ENCODE measurements at places on chromosomes 16 and 17.

GRCh38 chr17:72165867-72166439 lies 45.1 kb downstream of the SOX9 start:
- DNase-seq, result no peak

GRCh38 chr16:56743840-56744239 lies 13.9 kb downstream of the NUP93 start:
- DNase-seq, result no peak

- no peak for DNase-seq
Measured at GRCh38 chr17:17447264-17447663, 29.5 kb upstream of the MED9 start.

DNA sequence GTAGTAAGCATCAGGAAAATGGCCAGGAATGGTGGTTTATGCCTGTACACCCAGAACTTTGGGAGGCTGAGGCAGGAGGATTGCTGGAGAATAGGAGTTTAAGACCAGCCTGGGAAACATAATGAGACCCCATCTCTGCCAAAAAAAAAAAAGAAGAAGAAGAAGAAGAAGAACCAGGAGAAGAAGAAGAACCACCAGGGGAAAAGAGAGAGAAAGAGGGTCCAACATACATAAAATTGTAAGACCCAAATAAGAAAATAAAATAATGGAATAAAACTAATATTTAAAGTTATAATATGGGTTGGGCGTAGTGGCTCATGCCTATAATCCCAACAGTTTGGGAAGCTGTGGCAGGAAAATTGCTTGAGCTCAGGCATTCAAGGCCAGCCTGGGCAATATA lies 408.4 kb downstream of the ZFHX3 start:
- no peak for DNase-seq

- DNase-seq, result no peak
Measured at GRCh38 chr17:69637446-69638156, 223.1 kb downstream of the MAP2K6 start.

GRCh38 chr17:81406117-81406953 lies 11.1 kb downstream of the BAHCC1 start:
- DNase-seq, result no peak

DNA sequence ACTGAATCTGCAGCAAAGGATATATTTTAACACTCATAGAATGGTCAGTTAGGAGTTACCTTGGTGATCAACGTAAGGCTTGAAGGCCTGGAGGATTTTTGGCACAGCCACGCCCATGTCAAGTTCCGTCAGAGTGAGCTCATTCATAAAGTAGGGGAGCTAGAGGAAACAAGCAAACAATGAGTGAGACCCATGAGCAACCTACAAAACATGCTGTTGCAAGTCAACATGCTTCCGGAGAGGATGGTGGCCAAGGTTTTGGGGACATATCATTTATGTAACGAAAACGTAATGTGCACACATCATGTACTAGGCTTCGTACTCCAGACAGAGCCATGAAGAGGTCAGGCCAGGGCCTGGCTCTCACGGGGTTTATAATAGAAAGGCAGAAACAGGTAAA lies 41.1 kb upstream of the ERN1 start:
- no peak for DNase-seq

DNA sequence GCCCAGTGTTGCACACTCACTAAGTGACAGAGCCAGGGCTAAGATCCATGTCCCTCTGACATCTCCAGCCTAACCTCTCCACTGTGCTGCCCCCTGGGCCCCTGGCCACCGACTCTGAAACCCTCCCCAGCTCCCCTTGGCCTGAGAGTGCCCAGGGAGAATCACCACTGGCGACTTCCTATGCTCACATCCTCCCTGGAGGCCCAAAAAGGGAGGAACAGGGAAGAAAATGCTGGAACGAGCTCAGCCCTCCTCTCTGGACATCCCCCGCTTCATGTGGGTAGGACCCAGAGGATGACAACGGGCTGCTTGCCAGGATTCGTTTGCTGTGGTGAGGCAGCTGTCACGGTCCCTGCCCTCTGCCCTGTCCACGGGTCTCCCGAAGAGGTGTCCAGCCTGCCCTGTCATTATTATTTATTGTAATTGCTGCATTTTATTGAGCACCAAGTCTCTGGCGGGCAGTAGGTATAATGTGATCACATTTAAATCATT lies 153.5 kb upstream of the RPL38 start:
- DNase-seq, result no peak

GRCh38 chr17:20944014-20944865 lies 98.6 kb downstream of the USP22 start:
- no peak for DNase-seq

GRCh38 chr17:10266296-10266876 lies 68.0 kb upstream of the GAS7 start:
- DNase-seq, result no peak

DNA sequence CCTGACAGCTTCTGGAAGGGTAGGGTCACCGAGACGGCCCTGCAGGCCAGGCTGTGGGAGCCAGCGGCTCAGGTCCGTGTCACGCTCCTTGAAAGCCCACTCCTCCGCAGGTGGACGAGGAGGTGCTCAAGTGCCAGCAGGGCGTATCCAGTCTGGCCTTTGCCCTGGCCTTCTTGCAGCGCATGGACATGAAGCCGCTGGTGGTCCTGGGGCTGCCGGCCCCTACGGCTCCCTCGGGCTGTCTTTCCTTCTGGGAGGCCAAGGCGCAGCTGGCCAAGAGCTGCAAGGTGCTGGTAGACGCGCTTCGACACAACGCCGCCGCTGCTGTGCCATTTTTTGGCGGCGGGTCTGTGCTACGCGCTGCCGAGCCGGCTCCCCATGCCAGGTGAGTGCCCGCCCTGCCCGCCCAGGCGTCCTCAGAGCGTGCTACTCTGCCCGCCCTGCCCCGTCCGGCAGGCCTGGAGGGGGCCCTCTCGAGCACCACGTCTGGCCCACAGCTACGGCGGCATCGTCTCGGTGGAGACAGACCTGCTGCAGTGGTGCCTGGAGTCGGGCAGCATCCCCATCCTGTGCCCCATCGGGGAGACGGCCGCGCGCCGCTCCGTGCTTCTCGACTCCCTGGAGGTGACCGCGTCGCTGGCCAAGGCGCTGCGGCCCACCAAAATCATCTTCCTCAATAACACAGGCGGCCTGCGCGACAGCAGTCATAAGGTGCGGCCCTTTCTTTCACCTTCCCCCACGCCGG lies 1.3 kb downstream of the NAGS start:
- DNase-seq, result peak; percentile 18

GRCh38 chr17:42411905-42412679 lies 11.0 kb downstream of the CAVIN1 start:
- DNase-seq, result no peak

DNA sequence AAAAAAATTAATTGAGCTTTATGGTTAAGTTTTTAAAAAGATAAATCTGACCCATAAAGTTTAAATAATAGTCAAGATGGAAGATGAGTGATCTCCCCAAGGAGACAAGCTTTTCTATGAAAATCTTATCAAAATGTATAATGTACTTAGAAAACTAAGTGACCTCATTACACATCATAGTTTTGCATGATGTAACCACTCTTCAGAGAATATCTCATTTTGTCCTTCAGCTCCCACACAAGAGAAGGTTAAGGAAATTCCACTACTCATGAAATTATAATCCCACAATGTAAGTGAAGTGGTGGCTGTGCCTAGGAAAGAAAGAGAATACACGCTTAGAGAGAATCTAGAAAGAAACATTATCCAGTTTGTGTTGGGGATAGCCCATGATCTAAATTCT lies 14.3 kb downstream of the STAT3 start:
- DNase-seq, result no peak

- DNase-seq, result no peak
Measured at GRCh38 chr16:3810198-3810664, 70.3 kb downstream of the CREBBP start.

DNA sequence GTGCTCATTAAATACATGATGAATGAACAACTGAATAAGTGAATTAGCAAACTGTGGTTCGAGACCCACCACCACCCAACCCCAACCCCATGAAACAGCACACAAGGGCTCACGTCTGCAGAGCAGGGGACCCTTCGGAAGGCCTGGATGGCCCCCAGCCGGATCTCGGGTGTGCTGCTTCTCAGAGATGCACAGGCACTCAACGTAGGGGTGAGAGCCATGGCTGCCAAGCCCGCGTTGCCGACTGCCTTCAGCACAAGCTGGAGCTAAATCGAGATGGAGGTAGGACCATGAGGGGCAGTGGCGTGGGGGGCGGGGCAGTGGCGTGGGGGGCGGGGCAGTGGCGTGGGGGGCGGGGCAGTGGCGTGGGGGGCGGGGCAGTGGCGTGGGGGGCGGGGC lies 93.2 kb downstream of the LITAF start:
- DNase-seq, result no peak

GRCh38 chr17:13176436-13176835 lies 158.6 kb upstream of the ELAC2 start:
- DNase-seq, result no peak

DNA sequence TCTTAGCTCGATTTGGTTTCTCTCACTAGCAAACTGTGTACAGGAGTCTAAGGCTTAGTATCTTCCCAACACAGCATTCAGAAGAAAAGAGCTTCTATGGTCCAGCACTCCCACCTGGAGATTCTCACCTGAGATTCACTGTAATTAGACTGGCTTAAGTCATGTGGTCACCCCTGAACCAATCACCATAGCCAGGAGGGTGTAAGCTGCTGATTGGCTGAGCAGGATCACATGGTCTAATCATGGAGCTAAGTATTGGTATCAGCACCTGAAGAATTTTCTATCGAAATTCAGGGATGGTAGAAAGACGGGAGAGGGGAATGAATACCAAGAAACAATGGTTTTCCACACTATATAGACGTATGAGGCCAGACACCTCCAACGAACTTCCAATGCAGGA lies 359.8 kb upstream of the ERCC4 start:
- DNase-seq, result no peak

- no peak for DNase-seq
Measured at GRCh38 chr17:83109793-83110645, 30.6 kb downstream of the METRNL start.

- no peak for DNase-seq
Measured at GRCh38 chr17:44781551-44782325, 22.9 kb downstream of the ADAM11 start.

DNA sequence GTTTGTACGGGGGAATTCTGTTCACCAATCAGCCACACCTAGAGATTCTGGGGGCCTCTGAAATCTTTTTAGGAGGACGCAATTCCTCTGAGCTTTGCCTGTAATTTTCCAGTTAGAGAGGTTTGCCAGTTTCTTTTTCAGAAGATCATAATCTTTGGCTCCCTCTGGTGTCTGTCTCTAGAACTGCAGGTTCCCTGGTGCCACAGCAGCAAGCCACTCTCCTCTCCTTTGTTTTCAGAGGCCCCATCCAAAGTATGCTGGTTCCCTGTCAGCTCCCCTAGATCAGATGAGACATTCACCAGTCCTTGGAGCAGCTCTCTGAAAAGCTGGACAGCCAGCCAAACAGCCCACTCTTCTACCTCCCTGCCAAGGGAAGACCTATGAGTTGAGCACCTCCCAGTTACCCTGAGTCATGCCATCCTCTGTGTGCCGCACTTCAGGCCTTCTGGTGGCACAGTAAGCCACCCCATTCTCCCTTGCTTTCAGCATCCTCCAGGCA lies 36.1 kb downstream of the RNF112 start:
- peak; percentile 38 for DNase-seq

DNA sequence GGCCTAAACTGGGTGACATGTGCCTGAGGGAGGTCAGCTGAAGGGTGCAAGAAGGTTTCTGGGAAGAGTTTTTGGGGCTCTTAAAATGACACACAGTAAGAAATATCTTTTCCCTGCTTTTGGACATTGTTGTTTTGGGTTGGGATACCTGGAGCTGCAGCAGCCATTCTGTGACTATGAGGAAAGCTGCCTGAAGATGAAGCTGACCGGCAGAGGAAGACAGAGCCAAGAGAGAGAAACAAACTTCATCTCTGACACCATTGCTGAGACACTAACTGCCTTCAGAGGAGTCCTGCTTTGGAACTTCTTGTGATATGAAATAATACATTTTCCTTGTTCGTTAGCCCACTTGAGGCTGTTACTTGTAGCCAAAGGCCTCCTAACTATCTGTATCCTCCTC lies 8.8 kb upstream of the WNT3 start:
- no peak for DNase-seq

- DNase-seq, result no peak
Measured at GRCh38 chr17:68576137-68576536, 25.0 kb downstream of the FAM20A start.

DNA sequence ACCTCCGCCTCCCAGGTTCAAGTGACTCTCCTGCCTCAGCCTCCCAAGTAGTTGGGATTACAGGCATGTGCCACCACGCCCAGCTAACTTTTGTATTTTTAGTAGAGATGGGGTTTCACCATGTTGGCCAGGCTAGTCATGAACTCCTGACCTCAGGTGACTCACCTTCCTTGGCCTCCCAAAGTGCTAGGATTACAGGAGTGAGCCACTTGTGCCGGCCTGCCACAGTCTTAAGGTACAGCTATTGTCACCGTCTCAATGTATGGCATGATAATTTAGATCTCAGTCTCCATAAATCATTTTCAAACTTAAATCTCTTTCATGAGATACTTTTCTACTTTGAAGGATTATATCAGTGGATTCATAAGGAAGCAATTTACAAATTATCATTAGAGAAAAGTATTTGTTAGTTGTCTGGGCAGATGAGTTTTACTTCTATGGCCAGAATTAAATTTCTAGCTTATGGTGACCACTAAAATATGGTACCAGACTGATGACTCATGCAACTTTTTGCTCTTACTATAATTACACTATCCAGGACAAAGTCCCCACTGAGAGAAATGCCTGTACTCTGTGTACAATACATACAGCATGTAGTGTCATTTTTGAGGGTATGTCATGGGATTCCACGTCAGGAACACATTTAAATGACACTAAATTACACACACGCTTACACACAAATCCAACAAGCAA lies 1230.3 kb upstream of the GOT2 start:
- DNase-seq, result no peak

GRCh38 chr17:7208027-7208571 lies 11.5 kb downstream of the DLG4 start:
- DNase-seq, result no peak

DNA sequence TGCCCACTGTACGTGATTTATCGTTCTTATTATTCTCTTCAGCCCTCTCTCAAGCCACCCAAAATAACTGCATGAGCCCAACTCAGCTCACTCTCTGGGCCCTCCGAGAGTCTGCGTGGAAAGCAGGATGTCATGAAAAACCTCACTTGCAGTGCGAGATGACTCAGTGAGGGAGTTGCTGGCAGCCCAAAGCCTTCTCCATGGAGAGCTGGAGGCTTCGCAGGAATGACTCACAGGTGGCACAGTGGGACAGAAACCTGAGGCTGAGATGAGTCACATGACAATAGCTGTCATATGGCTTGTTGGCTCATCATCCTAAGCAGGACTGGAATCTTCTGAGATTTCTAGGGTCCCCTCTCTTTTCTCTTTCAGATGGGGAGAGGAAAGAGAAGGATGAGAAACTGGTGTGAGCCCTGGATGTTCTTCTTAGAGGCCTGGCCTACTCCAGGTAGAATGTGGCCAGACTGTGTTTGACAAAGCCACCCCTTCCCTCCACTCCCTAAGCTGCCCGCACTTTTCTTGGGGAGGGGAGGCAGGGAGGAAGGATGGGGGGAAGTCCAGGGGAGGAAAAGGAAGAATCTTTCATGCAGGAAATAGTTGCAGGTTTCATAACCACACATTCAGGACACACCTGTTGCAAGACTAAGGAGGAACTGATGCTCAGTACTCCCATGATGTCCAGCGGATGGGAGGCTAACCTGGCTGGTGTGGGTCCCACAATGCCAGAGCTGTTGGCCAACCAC lies 160.6 kb upstream of the RPL38 start:
- no peak for DNase-seq

All from activated naive CD4-positive, alpha-beta T cell (primary cell).